ENCODE measurements at places on chromosomes 2 and 18. TPM values are rescaled to one million over a fixed set of nuclear protein-coding genes. Genes with fewer than 3 reads are reported as not detected.

The SERPINB10 gene
- total RNA-seq, result not detected

The SNTG2 gene
- 1.3 TPM for total RNA-seq

The IL36RN gene
- total RNA-seq, result under 0.01 TPM

The ITPRIPL1 gene
- total RNA-seq, result 1.1 TPM

The CRYBA2 gene
- not detected for total RNA-seq

The ARID5A gene
- 2.7 TPM for total RNA-seq

The CFC1 gene
- total RNA-seq, result not detected

The GKN1 gene
- not detected for total RNA-seq

The NOL4 gene
- 0.38 TPM for total RNA-seq

The RDH14 gene
- total RNA-seq, result 33.5 TPM

The DTNB gene
- total RNA-seq, result 3.4 TPM

The NDUFAF7 gene
- total RNA-seq, result 18.6 TPM

The IL36B gene
- total RNA-seq, result not detected

The ZAP70 gene
- total RNA-seq, result not detected

The ALPG gene
- not detected for total RNA-seq

The PROKR1 gene
- not detected for total RNA-seq

The LRP1B gene
- under 0.01 TPM for total RNA-seq

The LANCL1 gene
- total RNA-seq, result 58.9 TPM

The REG3A gene
- not detected for total RNA-seq

The RIT2 gene
- not detected for total RNA-seq

The DSC3 gene
- under 0.01 TPM for total RNA-seq

The EHBP1 gene
- total RNA-seq, result 65.4 TPM

The IRS1 gene
- 19.6 TPM for total RNA-seq

The GPR75 gene
- total RNA-seq, result 1.2 TPM

The NCKAP5 gene
- 9.9 TPM for total RNA-seq

The TRPM8 gene
- under 0.01 TPM for total RNA-seq

The GPR45 gene
- total RNA-seq, result not detected

The FAHD2B gene
- 2.7 TPM for total RNA-seq

The RAX gene
- not detected for total RNA-seq

The MAP3K19 gene
- total RNA-seq, result not detected

The WIPF1 gene
- 5.6 TPM for total RNA-seq

The NTSR2 gene
- not detected for total RNA-seq

The CFAP221 gene
- total RNA-seq, result under 0.01 TPM

The RNF144A gene
- 0.56 TPM for total RNA-seq

The LYPD6B gene
- 0.56 TPM for total RNA-seq

The SIX3 gene
- not detected for total RNA-seq

The IL18RAP gene
- total RNA-seq, result not detected

The MEP1B gene
- total RNA-seq, result not detected

The SLC11A1 gene
- 0.28 TPM for total RNA-seq

The RAMP1 gene
- total RNA-seq, result 3.1 TPM

The EFEMP1 gene
- 2,583 TPM for total RNA-seq

The CCDC148 gene
- 2.0 TPM for total RNA-seq

The LYPD6 gene
- under 0.01 TPM for total RNA-seq

The SPDYA gene
- 0.58 TPM for total RNA-seq

The C2orf78 gene
- total RNA-seq, result not detected
